NCI-H460 (cell line): ENCODE measurements at places on chromosomes 6 and 20.

GRCh38 chr6:37556881-37557644 is 57.4 kb upstream of the CCDC167 start:
- DNase-seq = no peak

DNA sequence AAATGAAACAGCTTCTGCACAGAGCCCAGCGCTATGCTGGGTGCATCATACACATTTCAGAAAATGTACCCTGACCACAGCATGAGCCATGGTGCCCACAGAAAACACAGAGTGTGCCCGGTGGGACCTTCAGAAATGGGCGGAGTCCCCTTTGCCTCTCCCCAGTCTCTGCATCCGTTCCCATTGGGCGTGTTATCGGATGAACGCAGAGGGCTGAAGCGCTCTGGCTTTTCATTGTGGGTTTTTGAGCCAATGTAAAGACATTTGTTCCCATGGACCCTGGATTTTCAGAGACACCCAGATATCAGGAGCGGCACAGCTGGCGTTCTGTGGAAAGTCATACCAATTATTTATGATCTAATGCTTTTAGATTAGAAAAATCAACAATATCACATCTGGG is 99.8 kb downstream of the DACT2 start:
- no peak for DNase-seq

- no peak for DNase-seq
Measured at GRCh38 chr6:45665859-45666258, 288.1 kb upstream of the SUPT3H start.

DNA sequence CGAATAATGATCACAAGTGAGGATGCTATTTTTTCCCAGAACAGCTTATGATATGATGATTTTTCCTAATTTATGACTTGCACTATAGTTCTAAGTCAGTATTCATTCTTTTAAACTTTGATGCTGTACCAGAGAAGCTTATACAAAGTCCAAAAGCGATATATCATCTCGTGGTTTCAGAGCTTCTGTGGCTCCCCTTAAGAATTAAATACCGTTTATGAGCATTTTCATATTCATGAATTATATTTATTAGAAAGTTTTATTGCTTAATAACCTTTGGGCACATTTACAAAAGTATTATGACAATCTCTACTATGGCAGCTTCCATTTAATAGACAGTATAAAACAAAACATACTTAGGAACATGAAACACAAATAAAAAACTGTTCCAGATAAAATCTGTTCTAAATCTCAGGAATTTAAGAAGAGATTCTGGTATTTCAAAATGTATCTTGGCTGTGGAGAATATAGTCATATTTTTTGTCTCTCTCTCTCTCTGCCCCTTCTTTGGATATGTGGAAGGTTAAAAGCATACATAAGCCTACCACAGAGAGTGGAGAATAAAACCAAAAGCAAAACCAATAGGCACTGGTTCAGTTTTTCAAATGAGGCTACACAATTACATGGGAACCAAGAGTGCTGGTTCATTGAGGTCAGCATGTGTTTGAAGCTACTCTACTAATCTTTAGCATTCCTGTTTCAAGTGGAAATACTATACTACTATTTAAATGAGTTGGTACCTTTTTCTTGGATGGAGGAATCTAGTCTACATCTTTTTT is 884.5 kb upstream of the GJE1 start:
- DNase-seq = no peak

GRCh38 chr6:72421387-72421786 is 200.5 kb upstream of the KCNQ5 start:
- no peak for DNase-seq

DNA sequence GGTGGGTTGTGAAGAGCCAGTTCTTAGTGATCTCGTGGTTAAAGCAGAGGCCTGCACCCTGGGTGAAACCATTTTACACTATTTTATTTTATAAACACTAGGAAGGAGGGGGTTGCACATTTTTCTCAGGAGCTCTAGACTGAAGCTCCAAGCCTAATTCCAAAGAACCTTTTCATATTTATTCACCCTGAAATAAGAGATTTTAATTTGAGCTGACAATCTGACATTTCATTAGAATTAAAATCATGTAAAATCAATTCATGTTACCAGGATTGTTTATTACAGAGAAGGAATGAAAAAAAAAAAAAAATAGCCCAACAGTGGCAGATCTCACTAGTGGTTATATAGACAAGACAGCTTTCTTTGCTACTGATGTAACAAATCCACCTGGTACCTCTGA is 222.5 kb upstream of the SOX4 start:
- DNase-seq = no peak

DNA sequence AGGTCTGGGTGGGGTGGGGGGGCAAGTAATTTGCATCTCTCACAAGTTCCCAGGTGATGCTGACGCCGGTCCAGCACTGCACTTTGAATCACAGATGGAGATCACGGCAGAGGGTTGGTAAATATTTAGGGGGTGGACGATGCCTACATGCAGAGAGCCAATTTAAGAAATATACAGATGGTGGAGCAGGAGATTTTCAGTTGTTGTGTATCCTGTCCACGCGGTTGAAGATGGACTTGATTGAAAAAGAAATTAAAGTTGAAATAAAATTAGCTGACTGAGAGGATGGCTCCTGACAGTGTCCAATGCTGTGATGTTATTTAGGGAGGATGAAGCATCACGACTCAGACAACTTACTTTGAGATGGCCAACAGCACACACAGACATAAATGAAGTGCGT is 74.6 kb downstream of the PHACTR3 start:
- DNase-seq = no peak

DNA sequence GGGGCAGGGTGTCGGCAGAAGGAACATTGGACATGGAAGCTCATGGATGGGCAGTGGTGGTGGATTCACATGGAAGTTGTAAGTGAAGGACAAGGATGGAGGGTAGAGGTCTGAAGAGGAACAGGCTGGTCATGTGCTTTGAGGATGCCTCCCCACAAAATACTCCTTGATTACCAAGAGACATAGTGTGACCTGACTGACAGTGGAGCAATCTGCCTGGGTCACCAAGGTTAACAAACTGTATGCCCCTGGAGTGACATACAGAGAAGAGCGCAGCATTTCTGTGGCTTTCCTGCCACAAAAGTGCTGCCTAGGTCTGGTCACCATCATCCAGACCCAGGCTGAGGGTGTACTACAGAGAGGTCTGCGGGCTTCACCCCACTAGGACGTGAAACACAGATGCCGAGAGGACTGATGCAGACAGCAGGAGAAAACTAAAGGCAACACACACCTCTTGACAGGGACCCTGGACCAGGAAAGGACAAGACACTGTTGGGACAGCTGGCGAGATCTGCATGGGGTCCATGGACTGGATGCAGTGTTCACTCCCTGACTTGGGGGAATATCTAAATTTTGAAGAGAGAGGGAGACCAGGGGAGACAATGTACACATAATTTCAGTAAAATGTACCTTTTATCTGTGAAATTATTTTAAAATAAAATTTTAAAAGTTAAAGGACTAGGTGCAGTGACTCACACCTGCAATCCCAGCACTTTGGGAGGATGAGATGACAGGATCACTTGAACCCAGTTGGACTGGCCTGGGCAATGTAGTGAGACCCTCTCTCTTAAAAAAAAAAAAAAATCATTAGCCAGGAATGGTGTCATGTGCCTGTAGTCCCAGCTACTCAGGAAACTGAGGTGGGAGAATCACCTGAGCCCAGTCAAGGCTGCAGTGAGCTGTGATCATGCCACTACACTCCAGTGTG is 64.9 kb downstream of the CSE1L start:
- no peak for DNase-seq
